ENCODE measurements at places on chromosomes 12 and 14.

- DNase-seq, result no peak
Measured at GRCh38 chr12:102960766-102961465, 3.4 kb downstream of the ASCL1 start.

- DNase-seq, result no peak
Measured at GRCh38 chr14:22925513-22925912, 3.7 kb downstream of the PRMT5 start.

- DNase-seq, result no peak
Measured at GRCh38 chr14:100446572-100446971, 123.4 kb downstream of the SLC25A47 start.

DNA sequence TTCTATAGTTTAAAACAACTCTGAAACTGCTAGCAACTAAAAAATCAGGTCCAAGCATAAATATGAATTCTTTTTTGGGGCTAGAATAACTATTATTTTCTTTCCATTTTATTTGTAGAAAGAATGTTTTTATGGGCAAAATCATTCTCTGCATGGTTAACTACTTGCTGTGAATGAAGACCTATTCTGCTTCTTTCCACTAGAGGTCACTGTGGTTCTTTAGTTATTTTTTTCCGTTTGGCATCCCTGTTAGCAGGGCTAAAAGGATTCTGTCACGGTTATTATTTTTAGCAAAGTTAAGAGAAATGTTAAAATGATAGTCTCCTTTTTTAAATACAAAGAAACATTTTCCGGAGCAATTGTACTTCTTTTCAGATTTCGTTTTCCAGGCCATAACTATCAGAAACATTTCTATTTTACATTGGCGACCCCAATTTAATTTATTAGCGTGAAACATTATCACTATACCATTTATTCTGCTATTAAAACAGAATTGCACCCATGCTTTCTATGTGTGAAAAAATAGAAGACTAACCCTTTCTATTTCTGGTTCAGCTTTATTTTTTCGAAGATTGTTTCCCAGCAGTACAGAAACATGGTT lies 404.8 kb downstream of the ATP23 start:
- peak; percentile 26 for DNase-seq

DNA sequence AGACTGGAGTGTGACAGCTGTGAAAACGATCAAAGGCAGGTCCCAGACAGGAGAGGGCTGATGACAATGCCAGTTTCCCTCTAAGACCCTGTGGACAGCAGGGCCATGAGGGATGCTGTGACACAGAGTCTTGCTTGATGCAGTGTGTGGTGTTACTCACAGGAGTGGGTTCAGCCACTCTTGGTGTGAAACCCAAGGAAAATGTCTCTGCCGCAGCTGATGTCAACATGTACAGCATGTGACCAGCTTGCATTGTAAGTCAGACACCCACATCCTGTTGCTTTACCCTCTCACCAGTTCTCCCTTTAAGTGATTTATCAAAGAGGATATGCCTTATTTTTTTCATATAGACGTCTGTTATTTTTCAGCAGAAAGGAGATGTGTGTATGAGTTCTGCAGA lies 268.6 kb downstream of the BTG1 start:
- DNase-seq, result no peak

DNA sequence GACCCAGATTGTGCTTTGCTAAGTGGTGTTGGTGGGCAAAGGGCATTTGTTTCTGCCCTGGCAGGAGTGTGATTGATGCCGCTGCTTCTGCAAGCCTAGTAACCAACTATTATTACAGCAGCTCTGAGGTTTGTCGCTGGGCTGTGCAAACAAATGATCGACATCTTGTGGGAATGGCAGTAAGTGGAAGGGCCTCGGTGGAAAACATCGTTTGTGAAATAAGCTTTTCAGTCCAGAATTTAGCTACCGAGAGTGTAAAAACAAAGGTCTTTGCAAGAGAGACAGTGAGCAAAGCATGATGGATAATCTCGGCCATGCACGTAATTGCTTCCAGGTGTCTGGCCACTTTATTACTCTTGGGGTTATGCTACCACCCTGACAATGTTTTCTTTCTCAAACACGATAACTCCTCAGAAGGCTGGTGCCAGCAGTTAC lies 397.7 kb upstream of the PRICKLE1 start:
- no peak for DNase-seq

GRCh38 chr12:113888435-113888834 lies 77.7 kb downstream of the RBM19 start:
- DNase-seq, result no peak

GRCh38 chr14:81311141-81311540 lies 89.0 kb downstream of the STON2 start:
- DNase-seq, result no peak

DNA sequence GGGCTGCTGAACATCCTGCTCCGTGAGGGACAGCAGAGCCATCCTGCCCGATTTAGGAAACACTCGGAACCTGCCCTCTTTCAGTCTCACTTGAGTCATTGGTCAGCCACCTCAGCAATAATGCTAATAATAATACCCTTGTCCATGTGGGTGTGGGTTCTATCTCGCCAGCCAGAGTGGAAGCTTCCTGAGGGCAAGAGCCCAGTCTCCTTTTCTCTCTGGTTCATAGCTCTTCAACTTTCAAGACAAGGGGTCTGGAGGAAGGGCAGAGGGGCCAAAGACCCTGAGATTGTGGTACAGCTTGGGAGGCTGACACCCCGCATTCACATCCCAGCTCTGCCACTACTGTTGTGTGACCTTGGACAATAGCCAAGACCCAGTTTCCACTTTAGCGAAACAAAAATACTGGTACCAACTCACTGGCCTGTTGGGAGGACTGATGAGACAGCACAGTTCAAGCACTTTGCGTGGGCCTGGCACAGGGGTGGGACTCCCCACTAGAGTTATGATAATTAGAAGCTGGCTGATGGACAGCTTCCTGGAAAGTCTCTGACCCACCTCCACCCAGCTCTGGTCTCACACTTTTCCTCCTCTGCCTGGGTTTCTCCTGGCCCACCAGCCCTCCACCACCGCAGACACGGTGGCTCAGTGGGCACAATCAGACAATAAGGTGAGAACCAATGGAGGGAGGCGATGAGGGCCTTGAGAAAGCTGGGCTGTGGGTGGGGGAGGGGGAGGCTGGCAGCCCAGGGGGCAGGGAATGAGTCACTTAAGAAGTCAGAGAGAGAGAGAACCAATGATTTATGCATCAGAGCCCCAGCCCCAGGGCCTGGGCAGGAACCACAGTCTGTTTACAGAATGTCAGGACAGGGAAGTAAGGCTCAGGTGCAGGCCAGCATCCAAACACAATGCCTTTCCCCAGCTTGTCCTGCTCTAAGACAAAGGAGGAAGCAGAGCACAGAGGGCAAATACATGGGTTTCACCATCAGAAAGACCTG lies 9.6 kb downstream of the FAIM2 start:
- DNase-seq, result no peak

- peak; percentile 46 for DNase-seq
Measured at GRCh38 chr14:67411820-67412421, at the start of gene PLEK2. Gene PLEK2 (minus strand): TSS chr14:67412165. CDS start chr14:67412059, 106 bp downstream.

GRCh38 chr12:5434647-5435560 lies 3.0 kb downstream of the NTF3 start:
- no peak for DNase-seq

- peak; percentile 61 for DNase-seq
Measured at GRCh38 chr14:71322655-71323250, 415.5 kb downstream of the PCNX1 start.

GRCh38 chr14:91302391-91302790 lies 57.9 kb upstream of the GPR68 start:
- DNase-seq, result no peak

GRCh38 chr14:36300337-36300736 lies 20.1 kb downstream of the MBIP start:
- no peak for DNase-seq

GRCh38 chr14:49424436-49425331 lies 161.5 kb downstream of the RPS29 start:
- DNase-seq, result no peak

DNA sequence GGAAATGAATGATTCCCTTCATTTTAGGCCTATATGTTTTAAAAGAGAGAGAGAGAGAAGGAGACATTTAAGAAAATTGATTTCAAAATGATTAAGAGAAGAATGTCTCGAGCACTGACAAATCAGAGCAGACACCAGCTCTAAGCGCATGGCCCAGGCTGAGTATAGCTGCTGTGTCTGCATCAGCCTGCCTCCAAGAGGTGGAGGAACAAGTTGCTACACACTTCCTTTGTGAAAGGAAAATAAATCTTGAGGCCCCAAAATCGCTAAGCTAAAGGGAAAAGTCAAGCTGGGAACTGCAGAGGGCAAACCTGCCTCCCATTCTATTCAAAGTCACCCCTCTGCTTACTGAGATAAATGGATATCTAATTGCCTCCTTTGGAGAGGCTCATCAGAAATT lies 728.7 kb upstream of the TMEM132C start:
- DNase-seq, result no peak

DNA sequence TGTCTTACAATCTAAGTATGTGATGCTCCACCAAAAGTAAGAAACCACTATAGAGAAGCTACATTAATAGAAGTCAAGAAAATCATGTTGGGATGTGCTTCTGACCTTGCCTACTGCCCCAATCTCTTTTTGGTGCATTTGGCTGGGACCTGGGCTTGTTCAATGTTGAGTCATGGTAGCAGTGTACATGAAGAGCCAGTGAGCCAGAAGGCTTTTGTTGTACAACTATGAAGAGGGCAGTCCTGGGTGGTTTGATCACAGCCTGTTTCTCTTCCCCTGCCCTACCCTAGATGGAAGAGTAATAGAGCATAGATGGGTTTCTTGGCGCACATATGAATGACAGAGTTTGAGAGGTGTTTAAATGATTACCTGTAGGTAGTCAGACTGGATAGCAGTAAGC lies 56.4 kb downstream of the UBR7 start:
- DNase-seq, result no peak

DNA sequence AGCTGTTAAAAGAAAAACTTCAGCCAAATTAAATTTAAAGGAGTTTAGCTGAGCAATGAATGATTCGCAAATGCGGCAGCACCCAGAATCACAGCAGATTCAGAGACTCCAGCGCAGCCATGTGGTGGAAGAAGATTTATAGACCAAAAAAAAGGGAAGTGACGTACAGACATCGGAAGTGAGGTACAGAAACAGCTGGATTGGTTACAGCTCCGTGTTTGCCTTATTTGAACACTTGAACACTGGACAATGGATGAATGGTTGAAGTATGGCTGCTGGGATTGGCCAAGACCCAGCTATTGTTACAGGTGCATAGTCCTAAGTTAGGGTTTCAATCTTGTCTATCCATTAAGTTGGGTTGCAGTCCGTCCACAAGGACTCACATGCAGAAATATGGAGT lies 42.6 kb downstream of the GALNT8 start:
- DNase-seq, result no peak

DNA sequence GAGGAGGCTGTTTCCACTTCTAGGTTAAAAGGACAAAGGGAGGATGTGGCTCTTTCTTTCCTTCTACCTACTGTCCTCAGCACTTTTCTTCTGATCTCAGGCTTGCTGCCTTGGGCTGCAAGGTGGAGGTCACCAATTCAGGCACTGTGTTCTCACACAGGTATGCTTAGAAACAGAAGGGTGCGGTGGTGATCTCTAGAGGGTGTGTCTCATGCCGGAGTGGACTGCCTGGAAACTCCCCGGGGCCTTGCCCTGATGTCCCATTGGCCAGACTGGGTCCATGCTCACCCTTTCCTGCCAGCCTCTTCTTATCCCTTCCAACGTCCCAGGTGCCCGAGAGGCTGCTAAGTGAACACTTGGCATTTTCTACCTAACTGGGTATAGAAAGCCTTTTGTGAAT lies 1197.6 kb downstream of the AACS start:
- DNase-seq, result no peak

DNA sequence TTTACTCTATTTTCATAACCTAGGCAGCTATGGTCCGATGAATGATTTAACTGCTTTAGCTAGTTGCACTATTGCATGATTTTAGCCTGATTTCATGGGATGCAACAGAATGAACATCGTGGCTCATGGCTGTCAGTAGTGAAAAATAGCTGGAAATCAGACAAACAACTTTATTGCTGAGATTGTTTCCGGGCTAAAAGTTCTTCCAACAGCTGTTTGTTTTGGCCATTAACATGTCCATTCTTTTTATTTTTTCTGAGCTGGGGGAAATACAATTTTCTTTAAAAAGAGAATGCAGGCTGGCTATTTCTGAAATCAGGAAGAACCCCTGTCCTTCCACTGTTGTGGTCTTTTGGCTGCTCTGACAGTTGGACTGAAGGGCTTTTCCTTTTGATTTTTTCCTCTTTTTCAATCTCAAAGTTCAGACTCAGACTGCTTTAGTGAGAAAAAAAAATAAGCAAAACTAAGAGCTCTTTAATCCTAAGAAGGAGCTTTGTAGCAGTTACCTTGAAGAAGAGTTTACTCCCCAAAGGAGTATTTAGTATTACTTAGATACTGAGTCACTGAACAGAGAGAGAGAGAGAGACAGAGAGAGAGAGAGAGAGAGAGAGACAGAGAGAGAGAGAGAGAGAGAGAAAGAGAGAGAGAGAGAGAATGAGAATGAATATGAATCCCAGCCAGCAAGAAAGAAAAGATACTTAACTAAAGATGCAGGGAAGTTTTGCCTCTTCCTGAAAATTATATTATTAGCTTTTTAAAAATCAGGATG lies at the start of gene NAV3:
Gene NAV3 (plus strand): TSS at position 312 of the 769 bp plus-strand sequence. CDS start 568 bp downstream, outside the sequence.
- no peak for DNase-seq

GRCh38 chr14:56294128-56294527 lies 175.9 kb downstream of the PELI2 start:
- DNase-seq, result no peak

DNA sequence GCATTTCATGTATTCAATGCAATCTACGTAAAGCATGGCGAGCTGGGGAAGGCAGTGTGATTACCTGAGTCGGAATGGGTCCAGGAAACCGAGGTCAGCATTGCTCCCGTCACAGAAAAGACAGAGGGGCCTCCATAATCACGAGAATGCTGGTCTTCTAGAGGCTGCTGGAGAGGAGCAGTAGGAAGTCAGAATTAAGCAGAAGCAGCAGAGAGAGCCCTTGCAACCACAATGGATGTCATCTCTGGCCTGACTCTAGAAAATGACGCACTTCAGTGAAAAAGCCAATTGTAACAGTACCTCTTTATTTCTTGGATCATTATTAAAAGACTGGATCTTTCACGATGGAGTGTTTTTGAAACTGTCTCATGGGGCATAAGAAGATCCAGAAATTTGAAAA lies 69.5 kb upstream of the FOXN3 start:
- no peak for DNase-seq

GRCh38 chr12:92505254-92506231 lies 197.2 kb upstream of the PLEKHG7 start:
- DNase-seq, result peak; percentile 22

DNA sequence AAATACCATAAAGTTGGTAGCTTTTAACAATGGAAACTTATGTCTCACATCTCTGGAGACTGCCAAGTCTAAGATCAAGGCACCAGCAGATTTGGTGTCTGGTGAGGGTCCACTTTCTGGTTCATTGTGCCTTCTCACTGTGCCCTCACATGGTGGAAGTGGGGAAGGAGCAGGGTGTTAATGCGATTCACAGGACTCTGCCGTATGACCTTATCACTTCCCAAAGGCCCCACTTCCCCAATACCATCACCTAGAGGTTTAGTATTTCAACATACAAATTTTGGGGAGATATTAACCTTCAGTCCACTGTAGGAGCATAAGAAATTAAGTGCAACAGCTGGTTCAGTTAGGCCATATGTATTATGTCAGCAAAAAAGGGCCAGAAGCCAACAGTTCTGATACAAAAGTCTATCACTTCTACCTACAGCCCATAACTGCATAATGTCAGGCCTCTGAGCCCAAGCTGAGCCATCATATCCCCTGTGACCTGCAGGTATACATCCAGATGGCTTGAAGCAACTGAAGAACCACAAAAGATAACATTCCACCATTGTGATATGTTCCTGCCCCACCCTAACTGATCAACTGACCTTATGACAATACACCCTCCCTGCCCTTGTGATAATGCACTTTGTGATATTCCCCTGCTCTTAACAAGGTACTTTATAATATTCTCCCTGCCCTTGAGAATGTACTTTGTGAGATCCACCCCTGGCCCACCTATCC lies 24.7 kb downstream of the DDHD1 start:
- DNase-seq, result no peak

Data from hepatic stellate cell (primary cell).